ENCODE measurements at places on chromosomes 5 and 9. TPM values are rescaled to one million over a fixed set of nuclear protein-coding genes. Genes with fewer than 3 reads are reported as not detected.

DNA sequence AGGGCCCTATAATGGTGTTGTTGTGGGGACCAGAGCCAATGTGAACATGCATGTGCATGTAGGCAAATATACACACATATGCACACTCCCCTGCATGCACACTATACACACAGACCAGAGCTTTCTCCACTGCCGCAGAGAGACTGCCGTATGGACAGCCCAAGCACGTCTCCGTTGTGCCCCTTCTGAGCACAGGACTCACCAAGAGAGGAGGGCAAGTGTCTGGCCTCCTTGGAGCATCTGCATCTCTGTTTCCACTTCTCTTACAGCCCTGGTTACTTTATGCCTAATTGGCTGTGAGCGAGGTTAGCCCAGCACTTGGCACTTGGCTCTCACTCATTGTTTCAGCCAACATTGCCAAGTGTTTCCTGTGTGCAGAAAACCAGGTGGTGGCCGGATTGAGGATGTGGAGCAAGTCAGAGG is 30.4 kb downstream of the CSF2 start:
- no peak for DNase-seq

Gene FOXD4L4
- not detected for total RNA-seq

DNA sequence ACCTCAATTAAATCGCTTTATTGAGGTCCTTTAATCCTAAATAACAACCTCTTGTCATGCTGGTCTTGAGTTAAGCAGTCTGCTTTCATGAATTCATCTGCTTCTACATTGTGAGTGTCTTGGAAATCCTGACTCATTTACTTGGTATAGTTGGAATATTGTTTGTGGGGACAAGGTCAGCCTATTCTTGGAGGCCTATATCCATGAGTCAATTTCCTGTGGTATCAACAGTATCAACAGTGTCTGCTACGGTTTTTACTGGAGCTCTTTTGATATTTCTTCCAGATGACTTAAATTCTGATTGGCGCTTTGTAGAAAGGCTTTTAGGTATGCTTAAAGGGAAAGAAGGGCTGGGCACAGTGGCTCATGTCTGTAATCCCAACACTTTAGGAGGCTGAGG is 71.2 kb upstream of the PARP8 start:
- peak; percentile 52 for DNase-seq

DNA sequence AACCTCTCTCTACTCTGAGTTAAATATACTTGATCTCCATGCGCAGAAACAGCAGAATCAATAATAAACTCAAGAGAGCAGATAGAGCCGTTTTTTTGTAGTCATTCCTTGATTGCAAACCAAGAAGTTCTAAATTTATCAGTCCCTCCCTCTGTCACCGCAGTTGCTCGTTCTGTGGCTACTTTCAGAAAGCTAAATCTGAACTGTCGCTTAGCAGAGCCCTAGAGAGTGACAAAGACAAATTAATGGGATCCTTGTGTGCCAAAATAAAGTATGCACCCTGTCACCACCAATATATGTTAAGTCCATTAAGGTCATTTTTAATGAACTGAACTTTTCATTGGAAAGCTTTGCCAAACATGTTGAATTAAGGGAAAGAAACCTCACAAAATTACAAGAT is 218.3 kb downstream of the ADAMTSL1 start:
- no peak for DNase-seq

Gene UBE2R2
- total RNA-seq = 27.4 TPM

- DNase-seq = peak; percentile 72
These were observed 3.8 kb downstream of the ZNF622 start for GRCh38 chr5:16461782-16462181.
